ENCODE measurements at places on chromosomes 3 and 15.

GRCh38 chr15:80732167-80732566, 37.1 kb downstream of the ABHD17C start:
- DNase-seq = no peak

- no peak for DNase-seq
These were observed 283.0 kb upstream of the VEPH1 start for GRCh38 chr3:157786211-157786610.

DNA sequence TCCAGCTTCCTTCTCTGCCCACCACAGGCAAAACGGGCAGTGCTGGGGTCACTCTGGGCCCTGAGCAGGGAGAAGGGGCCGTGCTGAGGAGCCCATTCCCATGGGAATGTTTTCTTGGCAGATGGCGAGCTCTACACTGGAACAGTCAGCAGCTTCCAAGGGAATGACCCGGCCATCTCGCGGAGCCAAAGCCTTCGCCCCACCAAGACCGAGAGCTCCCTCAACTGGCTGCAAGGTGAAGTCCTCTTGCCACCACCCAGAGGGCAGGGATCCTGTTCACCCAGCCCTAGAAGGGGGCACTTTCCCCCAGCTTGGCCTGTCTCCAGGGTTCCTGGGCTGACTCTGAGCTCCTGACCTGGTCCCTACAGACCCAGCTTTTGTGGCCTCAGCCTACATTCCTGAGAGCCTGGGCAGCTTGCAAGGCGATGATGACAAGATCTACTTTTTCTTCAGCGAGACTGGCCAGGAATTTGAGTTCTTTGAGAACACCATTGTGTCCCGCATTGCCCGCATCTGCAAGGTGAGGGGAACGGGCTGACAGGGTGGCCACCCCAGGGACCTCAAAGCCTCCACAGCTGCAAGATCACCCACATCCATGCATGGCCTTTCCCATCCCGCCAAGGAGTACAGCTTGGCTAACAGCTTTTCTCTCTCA, 12.4 kb downstream of the CIB1 start:
- DNase-seq = peak; percentile 79

DNA sequence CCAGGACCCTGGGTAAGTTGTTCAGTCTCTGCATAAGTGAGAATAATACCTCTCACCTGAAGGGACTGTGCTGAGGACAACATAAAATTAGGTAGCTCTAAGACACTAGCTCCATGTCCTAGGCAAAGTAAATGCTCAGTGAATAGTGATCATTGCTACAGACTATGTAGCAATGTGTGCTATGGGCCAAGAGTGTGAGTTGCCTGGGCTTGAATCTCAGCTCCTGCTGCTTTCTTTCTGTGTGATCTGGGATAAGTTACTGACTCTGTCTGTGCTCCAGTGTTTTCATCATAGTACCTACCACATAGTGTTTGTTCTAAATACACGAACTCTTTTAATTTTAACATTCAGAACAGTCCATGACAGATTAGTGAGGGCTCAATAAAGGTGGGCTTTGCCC, 81.1 kb upstream of the MFGE8 start:
- DNase-seq = no peak

DNA sequence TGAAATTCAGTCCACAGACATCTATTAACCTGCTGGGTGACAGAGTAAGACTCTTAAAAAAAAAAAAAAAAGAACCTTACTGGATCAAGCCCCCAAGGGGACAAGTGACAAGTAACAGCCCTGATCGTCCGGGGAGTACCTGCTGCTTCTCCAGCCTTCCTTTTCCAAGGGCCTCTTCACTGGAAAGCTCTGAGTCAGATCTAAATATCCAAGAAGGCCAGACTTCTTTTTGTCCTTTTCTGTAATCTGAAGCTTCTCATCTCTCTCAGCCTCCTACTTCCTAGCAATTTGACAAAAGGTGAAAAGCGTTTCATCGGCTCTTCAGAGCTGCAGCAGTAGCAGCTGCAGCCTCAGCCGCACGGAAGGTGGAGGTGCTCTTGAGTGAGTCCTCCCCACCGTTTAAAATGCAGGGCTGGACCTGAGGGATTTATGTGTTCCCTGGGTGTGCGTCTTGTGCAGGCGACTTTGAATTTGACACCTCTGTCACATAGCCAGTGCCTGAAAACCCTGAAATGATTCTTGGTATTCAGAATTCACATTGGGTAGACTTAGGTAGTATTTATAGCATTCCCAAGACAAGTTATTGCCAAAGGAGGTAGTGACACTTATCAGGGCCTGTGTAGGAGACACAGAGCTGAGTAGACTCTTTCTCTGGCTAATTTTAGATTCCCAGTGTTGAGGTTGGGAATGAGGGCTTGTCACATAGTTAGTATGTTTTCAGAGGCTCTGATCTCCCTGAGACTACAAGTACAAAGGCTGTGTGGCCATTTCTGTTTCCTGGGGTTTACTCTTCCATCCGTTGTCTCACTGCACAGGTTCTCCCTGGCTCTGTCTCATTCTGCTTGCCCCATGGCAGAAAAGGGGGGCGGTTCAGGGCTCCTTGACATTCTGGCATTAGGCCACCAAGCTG, 291.2 kb upstream of the C2CD4B start:
- no peak for DNase-seq

GRCh38 chr15:25900901-25901300, 37.8 kb upstream of the ATP10A start:
- DNase-seq = no peak

- DNase-seq = no peak
These were observed 9.4 kb downstream of the MME start for GRCh38 chr3:155089495-155089894.

DNA sequence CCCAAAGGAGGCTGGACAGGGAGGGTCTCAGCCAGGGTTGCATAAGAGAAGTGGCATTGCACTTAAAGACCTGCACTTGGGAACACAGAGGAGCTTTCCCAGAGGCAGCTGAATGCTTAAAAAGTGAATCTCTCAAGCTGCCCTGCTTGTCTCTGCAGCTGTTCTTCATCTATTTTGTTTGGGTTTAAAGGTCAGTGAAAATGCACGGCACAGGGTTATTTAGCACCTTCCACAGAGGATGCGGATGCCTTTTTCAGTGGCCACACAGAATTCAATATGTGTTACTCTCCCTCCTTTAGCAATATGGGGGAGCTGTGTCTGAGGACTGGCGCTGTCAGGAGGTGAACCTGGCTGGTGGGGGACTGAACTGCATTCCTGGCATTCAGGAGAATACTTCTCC, 22.7 kb upstream of the CTNNB1 start:
- no peak for DNase-seq

GRCh38 chr3:151037746-151038477, 47.6 kb upstream of the MED12L start:
- DNase-seq = no peak

DNA sequence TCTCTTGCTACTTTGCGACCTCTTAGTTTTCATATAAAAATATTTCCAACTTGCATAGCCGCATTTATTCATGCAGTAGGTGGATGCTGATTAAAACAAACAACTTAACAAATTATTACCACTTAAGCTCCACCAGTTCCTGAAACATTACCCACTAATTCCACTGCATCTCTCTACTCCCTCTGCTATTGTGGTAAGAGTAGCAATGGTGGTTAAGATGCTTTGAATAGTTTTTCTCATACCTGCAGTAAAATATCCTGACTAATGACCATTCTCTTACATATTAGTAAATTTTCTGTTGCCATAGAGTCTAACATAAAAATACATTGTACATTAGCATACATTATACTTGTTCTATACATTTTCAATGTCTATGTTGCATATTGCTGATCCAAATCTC, 397.6 kb upstream of the PLSCR5 start:
- no peak for DNase-seq

DNA sequence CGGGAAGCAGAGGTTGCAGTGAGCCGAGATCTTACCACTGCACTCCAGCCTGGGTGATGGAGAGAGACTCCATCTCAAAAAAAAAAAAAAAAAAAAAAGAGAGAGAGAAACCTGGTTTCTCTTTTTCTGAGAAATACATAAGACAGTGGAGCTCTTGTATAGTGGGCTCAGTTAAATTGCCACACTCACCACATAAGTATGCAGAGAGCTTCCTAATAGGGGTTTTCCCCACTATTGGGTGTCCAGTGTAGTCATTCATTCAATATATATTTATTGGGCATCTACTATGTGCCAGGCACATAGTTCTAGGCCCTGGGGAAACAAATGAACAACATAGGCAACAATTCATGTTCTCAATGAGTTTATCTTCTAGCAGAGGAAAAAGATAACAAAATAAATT, 48.9 kb upstream of the FMN1 start:
- DNase-seq = no peak

GRCh38 chr15:33955945-33956344, 12.4 kb upstream of the CHRM5 start:
- DNase-seq = no peak

GRCh38 chr3:150905339-150905738, at the start of gene MINDY4B:
Gene MINDY4B (minus strand): TSS chr3:150905439. CDS start chr3:150905439, 0 bp downstream.
- DNase-seq = no peak

- DNase-seq = no peak
These were observed 622.0 kb downstream of the PYDC2 start for GRCh38 chr3:192082730-192083660.

GRCh38 chr3:50585919-50586762, 16.8 kb downstream of the HEMK1 start:
- no peak for DNase-seq

DNA sequence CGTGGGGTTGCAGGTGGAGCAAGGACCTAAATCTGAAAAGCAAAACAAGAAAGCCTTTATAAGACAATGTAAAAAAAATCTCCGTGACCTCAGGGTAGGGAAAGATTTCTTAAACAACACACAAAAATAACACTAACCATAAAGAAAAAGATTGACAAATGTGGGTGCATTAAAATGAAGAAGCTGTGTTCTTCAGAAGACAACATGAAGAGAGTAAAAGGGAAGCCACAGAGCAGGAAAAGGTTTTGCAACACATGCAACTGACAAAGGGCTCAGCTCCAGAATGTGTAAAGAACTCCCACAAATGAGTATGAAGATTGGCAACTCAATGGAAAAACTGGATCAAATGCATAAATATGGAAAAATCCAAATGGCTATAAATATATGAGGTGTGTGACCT, 74.2 kb downstream of the MAGEF1 start:
- DNase-seq = no peak

DNA sequence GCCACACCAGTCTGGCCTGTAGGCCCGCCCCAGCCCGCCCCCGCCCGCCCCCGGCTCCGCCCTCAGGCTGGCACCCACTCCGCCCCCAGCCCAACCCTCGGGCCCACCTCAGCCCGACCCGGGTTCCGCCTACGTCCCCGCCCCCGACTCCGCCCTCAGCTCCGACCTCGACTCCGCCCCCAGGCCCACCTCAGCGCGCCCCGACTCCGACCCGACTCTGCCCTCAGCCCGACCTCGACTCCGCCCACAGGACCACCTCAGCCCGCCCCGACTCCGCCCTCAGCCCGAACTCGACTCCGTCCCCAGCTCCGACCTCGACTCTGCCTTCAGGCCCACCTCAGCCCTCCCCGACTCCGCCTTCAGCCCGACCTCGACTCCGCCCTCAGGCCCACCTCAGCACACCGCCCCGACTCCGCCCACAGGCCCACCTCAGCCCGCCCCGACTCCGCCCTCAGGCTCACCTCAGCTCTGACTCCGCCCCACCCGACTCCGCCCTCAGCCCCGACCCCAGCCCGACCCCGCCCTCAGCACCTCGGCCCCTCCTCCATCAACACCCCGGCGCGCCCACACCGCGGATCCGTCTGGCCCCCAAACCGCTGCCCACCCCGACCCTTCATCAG, at the start of gene RAB43:
Gene RAB43 (minus strand): TSS at position 13 of the 620 bp plus-strand sequence. CDS start 315 bp downstream, outside the sequence.
- peak; percentile 96 for DNase-seq

GRCh38 chr3:143295201-143296080, 175.9 kb downstream of the CHST2 start:
- no peak for DNase-seq

DNA sequence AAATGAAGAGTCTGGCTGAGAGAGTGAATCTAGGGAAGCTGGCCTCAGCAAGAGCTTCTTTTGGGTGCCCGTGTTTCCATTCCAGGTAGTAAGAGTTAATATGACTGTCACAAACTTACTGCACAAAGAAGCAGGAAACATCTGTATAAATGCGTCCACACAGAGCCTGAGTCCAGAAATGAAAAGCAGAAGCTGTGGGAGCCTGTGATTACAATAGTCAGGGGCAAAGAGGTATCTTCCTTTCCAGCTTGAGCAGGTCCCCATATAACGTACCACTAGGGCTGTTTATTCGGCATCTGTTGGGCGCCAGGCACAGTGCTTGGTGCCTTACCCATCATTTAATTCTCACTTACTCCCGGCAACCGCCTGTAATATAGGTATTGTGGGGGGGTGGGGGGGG, 40.5 kb upstream of the B3GNT5 start:
- DNase-seq = no peak

- DNase-seq = no peak
These were observed 7.4 kb downstream of the RAB8B start for GRCh38 chr15:63196842-63197241.

DNA sequence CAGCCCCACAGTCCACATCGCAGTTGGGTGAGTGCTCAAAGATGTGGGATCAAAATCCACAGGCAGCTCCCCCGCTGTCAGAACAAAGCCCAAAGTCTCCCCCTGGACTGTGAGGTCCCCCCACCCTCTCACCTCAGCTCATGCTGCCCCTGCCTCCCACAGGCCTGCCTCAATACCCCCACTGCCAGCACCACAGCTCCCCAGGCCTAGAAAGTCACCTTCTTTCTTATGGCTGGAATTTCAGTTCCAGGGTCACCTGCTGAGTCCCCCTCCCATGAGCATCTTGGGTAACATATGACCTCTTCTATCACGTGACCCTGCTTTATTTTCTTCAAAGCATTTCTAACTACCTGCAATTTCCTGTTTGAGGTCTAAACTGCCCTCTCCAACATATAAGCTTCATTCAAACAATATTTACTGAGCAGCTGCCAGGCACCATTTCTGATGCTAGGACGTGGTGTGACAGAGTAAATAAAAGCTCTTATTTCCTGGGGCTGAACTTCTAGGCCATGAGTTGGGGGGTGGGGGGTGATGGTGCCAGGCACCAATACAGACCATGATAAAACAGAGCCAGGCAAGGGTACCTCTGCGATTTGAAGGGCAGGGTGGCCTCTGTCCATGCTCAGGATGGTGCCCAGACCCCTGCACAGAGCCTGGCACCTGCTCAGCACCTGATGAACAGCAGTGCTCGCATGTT, 2.4 kb upstream of the TMEM89 start:
- DNase-seq = no peak

- DNase-seq = no peak
These were observed 728.1 kb upstream of the GRM7 start for GRCh38 chr3:6132684-6133432.

DNA sequence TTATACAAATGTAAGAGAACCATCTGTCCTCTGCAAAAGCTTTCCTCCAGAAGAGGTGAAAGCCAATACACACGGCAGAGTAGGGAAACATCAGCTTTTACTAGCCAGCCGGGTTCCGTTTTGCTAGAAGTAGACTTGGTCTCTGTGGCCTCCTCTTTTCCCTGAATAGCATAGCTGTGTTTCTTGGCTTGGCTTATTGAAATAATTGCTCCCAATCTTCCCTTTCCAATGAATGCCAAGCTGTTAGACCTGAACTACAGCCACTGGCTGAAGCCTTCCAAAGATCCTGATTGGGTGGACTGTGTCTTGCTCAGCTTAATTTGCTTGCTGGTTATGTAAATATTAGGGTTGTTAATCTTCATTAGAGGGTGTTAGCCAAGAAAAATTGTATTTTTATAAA, 157.8 kb upstream of the ROPN1 start:
- DNase-seq = no peak

Data from frontal cortex (tissue), 4 donors.